CD4-positive, alpha-beta T cell (primary cell): ENCODE measurements at places on chromosomes 7 and 10.

GRCh38 chr7:129376076-129376777 is 58.0 kb upstream of the STRIP2 start:
- H3K36me3 ChIP-seq: peaks cover 4% of the 10 kb centered on the region
- DNase-seq: peak; percentile 33
- H3K4me1 ChIP-seq: no peaks in the 10 kb centered on the region
- no peak overlapping the region for H3K4me3 ChIP-seq
- no peaks in the 10 kb centered on the region for H3K27me3 ChIP-seq

DNA sequence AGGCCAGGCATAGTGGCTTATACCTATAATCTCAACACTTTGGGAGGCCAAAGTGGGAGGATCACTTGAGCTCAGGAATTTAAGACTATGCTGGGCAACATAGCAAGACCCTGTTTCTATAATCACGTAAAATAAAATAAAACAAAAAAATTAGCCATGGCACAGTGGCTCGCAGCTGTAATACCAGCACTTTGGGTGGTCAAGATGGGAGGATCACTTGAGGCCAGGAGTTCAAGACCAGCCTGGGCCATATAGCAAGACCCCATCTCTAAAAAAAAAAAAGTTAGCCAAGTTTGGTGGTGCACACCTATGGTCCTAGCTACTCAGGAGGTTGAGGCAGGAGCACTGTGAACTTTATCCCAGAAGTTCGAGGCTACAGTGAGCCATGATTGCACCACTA is 30.9 kb downstream of the DNA2 start:
- no peak overlapping the region for H3K27ac ChIP-seq
- no peaks in the 10 kb centered on the region for H3K4me1 ChIP-seq
- H3K4me3 ChIP-seq: no peak overlapping the region
- no peaks in the 10 kb centered on the region for H3K27me3 ChIP-seq
- no peaks in the 10 kb centered on the region for H3K36me3 ChIP-seq
- DNase-seq: no peak

GRCh38 chr7:7785344-7785973 is 67.1 kb upstream of the RPA3 start:
- H3K36me3 ChIP-seq: peaks cover 6% of the 10 kb centered on the region
- H3K27me3 ChIP-seq: no peaks in the 10 kb centered on the region
- no peak overlapping the region for H3K27ac ChIP-seq
- H3K4me3 ChIP-seq: no peak overlapping the region
- DNase-seq: no peak

DNA sequence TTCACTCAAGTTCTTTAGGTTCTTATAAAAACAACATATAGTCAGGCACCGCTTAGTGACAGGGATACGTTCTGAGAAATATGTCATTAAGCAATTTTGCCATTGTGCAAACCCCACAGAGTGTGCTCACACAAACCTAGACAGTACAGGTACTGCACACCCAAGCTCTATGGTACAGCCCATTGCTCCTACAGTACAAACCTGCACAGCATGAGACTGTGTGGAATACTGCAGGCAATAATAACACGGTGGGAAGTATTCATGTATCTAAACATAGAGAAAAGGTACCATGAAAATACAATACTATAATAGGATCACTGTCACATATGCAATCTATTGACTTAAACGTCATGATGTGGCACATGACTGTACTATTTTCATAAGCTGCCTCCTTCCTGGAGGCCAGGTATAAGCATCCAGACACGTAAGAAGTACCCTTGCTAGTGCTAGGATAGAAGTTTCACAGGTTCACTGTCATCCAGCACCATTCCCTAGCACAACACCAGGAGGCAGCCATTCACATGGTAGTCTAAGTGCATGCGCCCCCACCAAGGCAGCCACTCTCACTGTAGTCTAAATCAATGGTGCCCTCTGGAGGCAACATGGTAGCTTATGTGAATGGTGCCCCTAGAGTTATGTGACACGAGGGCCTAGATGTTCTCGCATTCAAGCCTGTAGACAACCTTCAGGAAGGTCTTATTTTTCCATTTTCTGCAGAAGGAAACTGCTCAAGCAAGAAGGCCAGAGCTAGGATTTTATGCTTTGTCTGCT is 98.5 kb downstream of the ARHGAP22 start:
- H3K4me1 ChIP-seq: peaks cover 4% of the 10 kb centered on the region
- H3K27me3 ChIP-seq: no peaks in the 10 kb centered on the region

DNA sequence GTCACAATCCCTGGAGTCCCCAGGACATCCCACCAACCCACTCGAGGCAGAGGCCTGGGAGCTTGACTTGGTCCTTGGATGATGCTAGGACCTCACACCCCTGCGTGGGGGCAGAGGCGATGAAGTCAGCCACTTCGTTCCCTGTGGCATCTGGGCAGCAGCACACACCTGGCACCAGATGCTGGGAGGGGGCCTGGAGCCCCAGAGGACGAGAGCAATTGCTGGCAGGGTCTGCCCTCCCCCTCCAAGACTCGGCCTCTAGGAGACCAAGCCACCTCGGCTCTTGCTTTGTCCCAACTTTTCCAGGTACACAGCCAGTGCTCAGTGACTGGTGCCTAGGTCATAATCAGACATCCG is 39.1 kb downstream of the DPYSL4 start:
- H3K27me3 ChIP-seq: no peaks in the 10 kb centered on the region
- H3K4me1 ChIP-seq: peaks cover 27% of the 10 kb centered on the region
- DNase-seq: no peak
- H3K36me3 ChIP-seq: no peaks in the 10 kb centered on the region

DNA sequence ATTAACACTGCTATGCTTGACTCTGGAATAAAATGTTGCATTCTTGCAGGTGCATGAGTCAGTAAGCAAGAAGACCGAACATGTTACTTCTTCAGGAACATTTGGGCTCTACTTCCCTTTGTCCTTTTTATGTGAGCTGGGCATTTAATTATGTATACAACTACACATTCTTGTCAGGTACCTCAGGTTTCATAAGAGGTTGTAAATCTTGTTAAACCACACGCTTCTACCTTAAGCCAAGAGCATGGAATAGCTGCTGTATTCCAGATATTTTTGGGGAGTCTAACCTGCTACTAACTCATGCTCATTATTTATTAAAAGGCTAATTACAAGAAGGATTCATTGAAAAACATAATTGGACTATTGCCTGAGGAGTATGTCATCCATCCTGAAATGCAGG is 414.2 kb upstream of the KLF6 start:
- no peaks in the 10 kb centered on the region for H3K4me1 ChIP-seq
- no peak for DNase-seq
- no peak overlapping the region for H3K4me3 ChIP-seq
- no peaks in the 10 kb centered on the region for H3K36me3 ChIP-seq
- H3K27me3 ChIP-seq: no peaks in the 10 kb centered on the region

GRCh38 chr10:109941236-109941862 is 18.0 kb upstream of the XPNPEP1 start:
- no peak overlapping the region for H3K27ac ChIP-seq
- H3K27me3 ChIP-seq: no peaks in the 10 kb centered on the region
- peaks cover 26% of the 10 kb centered on the region for H3K4me1 ChIP-seq
- H3K4me3 ChIP-seq: no peak overlapping the region
- no peaks in the 10 kb centered on the region for H3K36me3 ChIP-seq
- no peak for DNase-seq

DNA sequence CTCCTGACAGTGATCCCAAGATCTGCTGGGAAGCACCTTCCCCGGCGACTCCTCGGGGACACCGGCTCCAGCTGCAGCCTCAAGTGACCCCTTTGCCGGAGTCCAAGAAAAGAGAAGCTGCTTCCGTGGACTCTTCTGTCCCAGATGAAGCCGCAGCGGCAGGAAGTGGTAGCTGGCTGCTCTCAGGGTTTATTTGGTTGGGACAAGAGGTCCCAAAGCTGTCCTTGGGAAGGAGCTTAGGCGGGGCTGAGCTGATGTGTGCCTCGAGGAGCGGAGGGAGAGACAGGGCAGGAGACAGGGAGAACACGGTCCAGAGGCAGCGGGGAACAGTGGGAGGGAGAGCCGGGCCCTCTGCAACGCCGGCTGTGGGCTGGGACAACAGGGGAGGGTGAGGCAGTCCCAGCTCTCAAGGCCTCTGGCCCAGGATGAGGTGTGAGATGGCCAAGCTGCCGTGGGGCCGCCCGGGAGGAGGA is 13.1 kb upstream of the FAM20C start:
- no peak overlapping the region for H3K27ac ChIP-seq
- H3K4me1 ChIP-seq: no peaks in the 10 kb centered on the region
- no peaks in the 10 kb centered on the region for H3K36me3 ChIP-seq
